ENCODE measurements at places on chromosomes 12 and 14. TPM values are rescaled to one million over a fixed set of nuclear protein-coding genes. Genes with fewer than 3 reads are reported as not detected.

DNA sequence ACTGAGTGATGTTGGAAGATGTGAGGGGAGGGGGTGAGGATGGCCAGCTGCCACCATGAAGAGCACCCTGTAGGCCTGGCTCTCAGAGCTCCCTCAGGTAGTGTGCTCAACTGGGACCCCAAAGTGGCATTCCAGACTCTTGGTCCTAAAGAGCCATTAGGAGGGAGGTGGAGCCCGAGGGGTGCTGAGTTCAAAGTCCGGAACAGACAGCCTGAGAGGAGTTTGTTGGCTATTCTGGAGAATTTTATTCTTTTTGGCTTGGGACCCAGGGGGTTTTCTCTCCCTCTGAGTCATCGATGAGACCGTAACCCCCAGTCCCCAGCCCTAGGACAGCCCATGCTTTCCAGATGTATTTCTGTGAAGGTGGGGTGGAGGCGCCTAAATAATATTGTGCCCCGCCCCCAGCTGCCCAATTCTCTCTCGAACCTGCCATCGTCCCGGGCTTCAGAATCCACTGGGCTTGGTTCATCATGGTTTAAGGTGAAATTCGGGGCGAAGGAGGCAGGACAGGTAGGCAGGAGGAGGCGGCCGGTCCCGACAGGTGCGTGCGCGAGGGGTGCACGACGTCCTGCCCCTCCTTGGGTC is 690 bp upstream of the RBP5 start:
- peaks cover 32% of the 10 kb centered on the region for H3K4me1 ChIP-seq
- DNase-seq, result no peak
- peaks cover 13% of the 10 kb centered on the region for H3K36me3 ChIP-seq

DNA sequence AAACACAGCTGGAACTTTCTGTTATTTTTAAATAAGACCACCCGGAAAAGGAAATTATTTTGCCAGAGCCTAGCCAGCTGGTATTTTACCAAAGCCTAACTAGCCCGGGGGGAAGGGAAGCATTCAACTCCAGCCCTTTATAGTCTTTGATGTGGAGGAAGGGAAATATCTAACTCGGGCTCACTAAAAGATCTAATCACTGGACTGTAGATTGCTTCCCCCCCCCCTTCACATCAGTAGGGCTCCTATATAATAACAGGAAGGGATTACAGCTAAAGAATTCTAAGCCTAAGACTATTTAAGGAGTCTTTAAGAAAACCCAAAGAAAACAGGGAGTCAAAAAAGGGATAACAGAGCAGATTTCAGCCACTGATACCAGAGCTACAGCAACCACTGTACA is 431.1 kb downstream of the KCNH5 start:
- H3K4me1 ChIP-seq, result no peaks in the 10 kb centered on the region
- no peaks in the 10 kb centered on the region for H3K27me3 ChIP-seq

The C12orf42 gene
- not detected for total RNA-seq

The GPR137C gene
- total RNA-seq, result 0.39 TPM

GRCh38 chr12:6582196-6582595 is 14.1 kb upstream of the NOP2 start:
- H3K4me3 ChIP-seq, result no peak overlapping the region
- DNase-seq, result no peak
- H3K36me3 ChIP-seq, result peaks cover 88% of the 10 kb centered on the region
- H3K27me3 ChIP-seq, result no peaks in the 10 kb centered on the region
- H3K4me1 ChIP-seq, result no peaks in the 10 kb centered on the region

GRCh38 chr12:112422531-112422930 is 3.8 kb downstream of the PTPN11 start:
- H3K27me3 ChIP-seq, result no peaks in the 10 kb centered on the region
- H3K27ac ChIP-seq, result peak overlapping the region; percentile 24
- DNase-seq, result no peak
- H3K4me1 ChIP-seq, result peaks cover 59% of the 10 kb centered on the region
- H3K36me3 ChIP-seq, result no peaks in the 10 kb centered on the region
- H3K4me3 ChIP-seq, result no peak overlapping the region

The RPL10L gene
- total RNA-seq, result not detected

DNA sequence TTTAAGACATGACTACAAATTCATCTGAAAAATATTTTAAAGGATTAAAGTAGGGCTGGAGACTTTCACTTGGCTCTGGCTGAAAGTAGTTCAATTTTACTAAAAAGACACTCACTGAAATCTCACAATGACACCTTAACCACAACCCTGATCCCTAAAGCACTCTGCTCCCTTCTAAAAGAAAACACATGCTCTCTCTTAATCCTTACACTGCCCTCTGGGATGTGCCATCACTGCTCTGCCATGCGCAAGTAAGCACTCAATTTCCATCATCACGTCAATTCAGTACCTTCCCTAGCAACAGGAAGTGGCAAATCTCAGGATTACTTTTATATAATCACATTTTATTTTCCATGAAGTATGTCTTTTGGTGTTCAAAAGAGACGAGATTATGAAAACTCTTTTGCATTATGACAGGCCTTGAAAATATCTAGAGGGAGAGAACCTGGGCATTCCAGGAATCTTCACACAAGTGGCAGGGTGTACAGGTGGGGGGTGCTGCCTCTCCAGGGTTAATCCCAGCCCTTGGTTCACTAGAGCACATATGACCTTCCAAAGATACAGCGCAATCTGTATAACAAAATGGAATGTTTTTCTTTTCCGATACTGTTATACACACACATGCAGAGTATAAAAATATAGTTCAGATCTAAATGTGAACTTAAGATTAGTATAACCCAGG is 7.3 kb downstream of the ATG14 start:
- H3K27me3 ChIP-seq, result no peaks in the 10 kb centered on the region
- no peak for DNase-seq
- peaks cover 7% of the 10 kb centered on the region for H3K4me1 ChIP-seq
- no peak overlapping the region for H3K27ac ChIP-seq

DNA sequence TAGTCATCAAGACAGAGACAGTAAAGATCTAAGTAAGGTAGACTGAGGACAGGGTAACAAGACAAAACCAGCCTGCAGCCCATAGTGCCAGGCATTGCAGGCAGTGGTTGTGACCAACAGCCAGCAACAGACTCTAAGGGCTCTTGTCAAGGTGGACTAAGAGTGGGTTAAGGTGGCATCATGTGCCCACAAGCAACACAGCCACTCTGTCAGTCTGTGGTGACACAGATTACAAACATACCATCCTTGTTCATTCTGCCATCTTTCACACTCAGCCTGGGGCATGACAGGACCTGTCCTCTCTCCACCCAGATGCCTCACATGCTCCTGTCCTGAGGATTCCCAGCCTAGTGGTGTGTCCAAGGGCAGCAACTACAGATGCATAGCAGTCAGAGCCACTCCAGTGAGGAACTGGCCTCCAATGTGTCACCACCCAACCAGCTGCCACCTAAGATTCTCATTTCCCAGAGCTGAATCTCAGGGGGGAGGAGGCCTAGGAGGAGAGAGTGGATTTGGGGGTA is 28.3 kb downstream of the VDR start:
- no peaks in the 10 kb centered on the region for H3K36me3 ChIP-seq
- no peak overlapping the region for H3K4me3 ChIP-seq
- no peaks in the 10 kb centered on the region for H3K27me3 ChIP-seq

DNA sequence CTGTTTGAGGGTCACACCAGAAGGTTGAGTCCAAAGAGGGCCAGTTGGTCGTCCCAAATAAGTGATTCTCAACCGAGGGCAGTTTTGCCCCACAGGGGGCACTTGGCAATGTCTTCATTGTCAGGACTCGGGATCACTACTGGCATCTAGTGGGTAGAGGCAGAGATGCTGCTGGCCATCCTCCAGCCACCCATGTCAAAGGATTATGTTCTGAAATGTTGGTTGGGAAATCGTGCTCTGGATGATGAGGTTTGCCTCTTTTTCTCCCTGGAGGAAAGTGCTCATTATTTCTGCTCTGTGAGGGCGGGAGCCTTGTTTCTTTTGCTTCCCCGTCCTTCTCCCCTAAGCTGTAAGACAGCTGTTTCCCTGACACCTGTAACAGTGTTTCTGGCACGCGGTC is 3.6 kb downstream of the ZNF839 start:
- no peaks in the 10 kb centered on the region for H3K27me3 ChIP-seq
- H3K27ac ChIP-seq, result peak overlapping the region; percentile 71
- peaks cover 30% of the 10 kb centered on the region for H3K4me1 ChIP-seq

The SCN8A gene
- 0.29 TPM for total RNA-seq

GRCh38 chr12:77274926-77275325 is 209.6 kb upstream of the E2F7 start:
- no peak overlapping the region for H3K4me3 ChIP-seq
- no peaks in the 10 kb centered on the region for H3K4me1 ChIP-seq
- H3K36me3 ChIP-seq, result no peaks in the 10 kb centered on the region
- no peak overlapping the region for H3K27ac ChIP-seq
- DNase-seq, result no peak
- H3K27me3 ChIP-seq, result no peaks in the 10 kb centered on the region

The SNW1 gene
- 50.1 TPM for total RNA-seq

DNA sequence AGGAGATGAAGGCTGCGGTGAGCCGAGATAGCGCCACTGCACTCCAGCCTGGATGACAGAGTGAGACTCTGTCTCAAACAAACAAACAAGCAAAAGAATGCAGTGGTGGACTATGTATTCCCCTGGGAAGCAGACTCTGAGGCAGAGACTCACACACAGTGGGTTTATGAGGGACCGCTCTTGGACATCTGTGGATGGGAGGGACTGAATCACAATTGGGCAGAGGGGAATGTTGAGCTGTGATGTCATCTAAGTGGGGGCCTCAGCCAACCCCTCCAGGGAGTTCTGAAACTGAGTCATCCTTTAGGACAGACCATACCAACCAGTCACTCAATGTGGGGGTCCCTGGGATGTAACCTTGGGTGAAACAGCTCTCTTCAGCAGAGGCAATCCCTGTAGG is 151.0 kb downstream of the SUDS3 start:
- DNase-seq, result no peak
- peak overlapping the region; percentile 74 for H3K27ac ChIP-seq
- no peaks in the 10 kb centered on the region for H3K27me3 ChIP-seq
- peaks cover 29% of the 10 kb centered on the region for H3K4me1 ChIP-seq
- no peak overlapping the region for H3K4me3 ChIP-seq
- H3K36me3 ChIP-seq, result no peaks in the 10 kb centered on the region

DNA sequence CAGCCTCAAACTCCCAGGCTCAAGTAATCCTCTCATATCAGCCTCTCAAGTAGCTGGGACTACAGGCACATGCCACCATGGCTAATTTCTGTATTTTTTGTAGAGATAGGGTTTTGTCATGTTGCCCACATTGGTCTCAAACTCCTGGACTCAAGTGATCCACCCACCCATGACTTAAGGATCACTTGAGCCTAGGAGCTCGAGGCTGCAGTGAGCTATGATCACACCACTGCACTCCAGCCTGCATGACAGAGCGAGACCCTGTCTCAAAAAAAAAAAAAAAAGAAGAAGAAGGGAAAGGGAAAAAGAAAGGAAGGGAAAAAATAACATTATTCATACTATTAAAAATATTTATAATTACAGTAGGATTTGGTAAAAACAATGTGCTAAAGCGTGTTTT is 19.2 kb downstream of the EPS8 start:
- no peaks in the 10 kb centered on the region for H3K27me3 ChIP-seq
- H3K4me1 ChIP-seq, result peaks cover 8% of the 10 kb centered on the region
- no peak for DNase-seq
- H3K36me3 ChIP-seq, result no peaks in the 10 kb centered on the region
- H3K27ac ChIP-seq, result no peak overlapping the region
- no peak overlapping the region for H3K4me3 ChIP-seq

DNA sequence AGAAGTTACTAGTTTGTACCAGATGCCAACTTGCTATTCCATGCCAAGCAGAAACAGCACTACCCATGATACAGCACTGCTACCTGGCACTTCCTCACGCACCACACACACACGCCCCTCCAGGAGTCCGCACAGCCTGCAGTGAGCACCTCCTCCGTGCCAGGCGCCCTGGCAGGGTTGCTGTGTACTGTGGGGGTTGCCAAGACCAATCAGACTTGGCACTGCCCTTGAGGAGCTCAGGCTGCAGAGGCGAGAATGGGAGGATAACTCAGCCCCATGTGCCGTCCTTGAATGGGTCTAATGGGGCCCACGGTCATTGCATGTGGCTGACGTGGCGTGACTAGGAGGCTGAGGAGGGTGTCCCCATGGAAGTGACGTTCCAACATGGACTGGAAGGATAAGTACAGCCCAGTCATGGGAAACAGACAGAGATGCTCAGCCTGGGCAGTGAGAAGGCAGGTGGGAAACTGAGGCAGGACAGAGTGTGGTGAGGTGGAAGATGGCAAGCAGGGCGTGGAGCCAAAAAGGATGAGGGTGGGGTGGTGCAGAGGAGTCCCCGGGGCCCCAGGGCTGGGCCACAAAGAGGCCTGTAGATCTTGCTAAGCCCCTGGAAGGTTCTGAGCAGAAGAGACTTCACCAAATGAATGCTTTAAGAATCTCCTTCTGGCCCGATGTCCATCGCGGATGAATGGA is 65.3 kb upstream of the C14orf180 start:
- no peaks in the 10 kb centered on the region for H3K27me3 ChIP-seq
- H3K4me3 ChIP-seq, result no peak overlapping the region
- H3K4me1 ChIP-seq, result no peaks in the 10 kb centered on the region
- DNase-seq, result peak; percentile 86
- H3K36me3 ChIP-seq, result no peaks in the 10 kb centered on the region

GRCh38 chr12:90106568-90106967 is 397.9 kb upstream of the ATP2B1 start:
- H3K36me3 ChIP-seq, result no peaks in the 10 kb centered on the region
- no peak overlapping the region for H3K4me3 ChIP-seq
- no peaks in the 10 kb centered on the region for H3K4me1 ChIP-seq
- H3K27ac ChIP-seq, result no peak overlapping the region
- no peak for DNase-seq

The MSRB3 gene
- 278 TPM for total RNA-seq

DNA sequence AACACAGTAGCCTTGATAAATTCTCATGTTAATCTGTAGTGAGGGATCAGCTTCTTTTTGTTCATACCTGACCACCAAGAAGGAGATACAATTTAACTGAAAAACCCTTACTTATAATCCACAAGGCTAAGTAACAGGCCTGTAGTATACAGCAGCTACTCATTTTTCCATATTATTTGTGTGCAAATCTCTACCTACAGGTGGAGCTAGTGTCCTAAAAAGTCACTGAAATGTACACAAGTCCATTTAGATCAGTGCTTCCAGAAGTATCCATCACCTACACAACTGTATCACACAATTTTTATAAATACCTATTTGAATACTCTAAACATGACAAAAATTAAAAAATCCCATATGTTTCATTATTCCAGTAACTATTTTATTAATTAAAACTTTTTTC is 173.2 kb downstream of the SLC35F4 start:
- no peaks in the 10 kb centered on the region for H3K27me3 ChIP-seq
- H3K4me1 ChIP-seq, result no peaks in the 10 kb centered on the region
- no peaks in the 10 kb centered on the region for H3K36me3 ChIP-seq
- no peak overlapping the region for H3K27ac ChIP-seq
- no peak for DNase-seq

DNA sequence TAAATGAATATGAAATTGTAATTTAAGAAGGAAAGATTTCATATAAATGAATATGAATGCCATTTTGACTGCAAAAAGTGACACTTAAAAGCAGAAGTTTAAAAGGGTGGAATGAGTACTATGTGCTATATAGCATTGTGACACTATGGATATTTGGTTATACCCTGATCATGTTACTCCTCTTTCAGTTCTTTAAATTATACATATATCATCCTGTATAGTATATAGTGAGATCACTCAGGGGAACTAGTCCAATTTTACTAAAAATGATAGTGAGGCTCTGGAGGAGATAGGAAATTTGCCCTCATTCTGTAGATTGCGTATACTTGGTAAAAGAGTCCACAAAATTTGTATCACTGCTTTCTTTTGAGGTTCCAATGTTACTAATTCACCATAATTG is 155.7 kb upstream of the BTG1 start:
- no peak overlapping the region for H3K4me3 ChIP-seq
- no peaks in the 10 kb centered on the region for H3K36me3 ChIP-seq
- DNase-seq, result no peak

Measured in esophagus muscularis mucosa (tissue), 4 donors.